ENCODE measurements at places on chromosomes 7 and 10.

DNA sequence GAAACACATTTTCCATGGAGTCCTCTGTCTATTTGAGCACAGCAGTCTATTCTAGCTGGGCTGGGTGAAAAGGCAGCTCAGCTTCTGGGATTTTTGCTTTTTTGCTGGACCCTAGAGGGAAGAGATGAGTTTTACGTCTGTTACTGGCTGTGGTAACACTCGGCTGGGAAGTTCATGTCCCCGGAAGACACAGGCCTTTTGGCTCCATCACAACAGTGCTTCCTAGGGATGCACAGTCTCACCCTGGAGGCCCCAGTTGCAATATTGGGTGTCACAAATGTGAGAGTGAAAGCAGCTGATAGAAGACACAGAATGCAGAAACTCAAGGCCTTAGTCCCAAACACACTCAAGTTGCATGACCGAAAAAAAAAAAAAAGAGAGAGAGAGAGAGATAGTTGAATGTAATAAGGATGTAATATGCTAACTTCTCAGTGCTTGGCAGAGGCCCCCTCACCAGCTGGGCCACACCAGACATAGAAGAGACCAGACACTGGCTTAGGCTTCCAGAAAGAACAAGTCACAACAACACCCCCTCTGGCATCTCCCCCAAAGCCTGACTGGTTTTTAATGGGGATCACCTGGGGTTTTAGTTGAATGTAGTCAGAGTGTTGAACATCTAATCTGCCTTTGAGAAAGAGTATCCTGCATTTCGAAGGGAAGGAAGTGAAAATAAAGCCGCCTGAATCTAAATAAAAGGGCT is 545.4 kb upstream of the FZD8 start:
- DNase-seq: no peak

GRCh38 chr10:133180965-133181639 is 21.1 kb downstream of the KNDC1 start:
- no peak for DNase-seq

DNA sequence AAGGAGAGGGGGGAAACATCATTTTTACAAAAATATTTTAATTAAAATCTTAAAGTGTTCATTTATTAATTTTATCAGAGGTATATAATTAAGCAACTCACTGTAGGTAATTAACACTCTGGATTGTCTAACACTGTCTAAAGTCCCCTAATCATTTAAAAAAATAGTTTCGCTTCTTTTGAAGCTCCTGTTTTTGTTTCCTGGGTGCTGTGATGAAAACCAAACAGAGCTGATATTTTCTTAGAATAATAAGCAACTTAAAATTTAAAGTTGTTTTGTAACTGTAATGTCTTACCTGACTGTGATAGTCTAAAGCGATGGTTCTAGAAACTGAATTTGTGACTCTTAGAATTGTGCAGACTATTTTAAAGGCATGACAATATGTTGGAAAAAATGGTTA is 961.0 kb downstream of the GATA3 start:
- peak; percentile 41 for DNase-seq

- no peak for DNase-seq
Measured at GRCh38 chr7:128395748-128396147, 14.0 kb downstream of the IMPDH1 start.

- DNase-seq: no peak
Measured at GRCh38 chr10:11757454-11757820, 15.3 kb downstream of the ECHDC3 start.

DNA sequence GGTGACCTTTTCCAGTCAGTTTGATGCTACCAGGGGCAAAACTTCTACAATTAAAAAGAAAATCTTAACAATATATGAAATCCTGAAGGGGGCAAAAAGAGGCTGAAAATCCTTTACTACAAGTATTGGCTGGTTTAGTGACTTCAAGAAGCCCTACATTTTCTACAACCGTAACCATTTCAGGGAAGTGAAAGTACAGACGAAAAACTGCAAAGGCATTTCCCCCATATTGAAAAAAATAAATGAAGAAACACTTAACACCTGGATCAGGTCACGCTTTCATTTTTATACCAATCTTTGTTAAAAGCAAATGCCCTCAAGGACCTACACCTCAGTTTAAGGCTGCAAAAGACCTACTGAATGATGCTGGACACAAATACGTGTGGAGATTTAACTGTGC is 38.6 kb downstream of the IL6 start:
- no peak for DNase-seq

Measured in CD4-positive, alpha-beta memory T cell (primary cell).